ENCODE measurements at places on chromosomes 16 and 17.

DNA sequence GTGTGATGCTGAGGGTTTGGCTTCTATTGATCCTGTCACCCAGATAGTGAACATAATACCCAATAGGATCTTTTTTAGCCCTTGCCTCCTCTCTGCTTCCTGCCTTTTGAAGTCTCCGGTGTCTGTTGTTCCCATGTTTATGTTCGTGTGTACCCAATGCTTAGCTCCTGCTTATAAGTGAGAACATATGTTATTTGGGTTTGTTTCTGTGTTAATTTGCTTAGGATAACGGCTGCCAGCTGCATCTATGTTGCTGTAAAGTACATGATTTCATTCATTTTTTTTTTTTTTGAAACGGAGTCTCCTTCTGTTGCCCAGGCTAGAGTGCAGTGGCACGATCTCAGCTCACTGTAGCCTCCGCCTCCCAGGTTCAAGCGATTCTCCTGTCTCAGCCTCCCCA is 23.0 kb downstream of the DUS2 start:
- DNase-seq, result no peak

- DNase-seq, result no peak
Observed at GRCh38 chr17:12316021-12316420, 295.3 kb downstream of the MAP2K4 start.

- DNase-seq, result no peak
Observed at GRCh38 chr16:64083428-64084129, 1038.3 kb downstream of the CDH11 start.

DNA sequence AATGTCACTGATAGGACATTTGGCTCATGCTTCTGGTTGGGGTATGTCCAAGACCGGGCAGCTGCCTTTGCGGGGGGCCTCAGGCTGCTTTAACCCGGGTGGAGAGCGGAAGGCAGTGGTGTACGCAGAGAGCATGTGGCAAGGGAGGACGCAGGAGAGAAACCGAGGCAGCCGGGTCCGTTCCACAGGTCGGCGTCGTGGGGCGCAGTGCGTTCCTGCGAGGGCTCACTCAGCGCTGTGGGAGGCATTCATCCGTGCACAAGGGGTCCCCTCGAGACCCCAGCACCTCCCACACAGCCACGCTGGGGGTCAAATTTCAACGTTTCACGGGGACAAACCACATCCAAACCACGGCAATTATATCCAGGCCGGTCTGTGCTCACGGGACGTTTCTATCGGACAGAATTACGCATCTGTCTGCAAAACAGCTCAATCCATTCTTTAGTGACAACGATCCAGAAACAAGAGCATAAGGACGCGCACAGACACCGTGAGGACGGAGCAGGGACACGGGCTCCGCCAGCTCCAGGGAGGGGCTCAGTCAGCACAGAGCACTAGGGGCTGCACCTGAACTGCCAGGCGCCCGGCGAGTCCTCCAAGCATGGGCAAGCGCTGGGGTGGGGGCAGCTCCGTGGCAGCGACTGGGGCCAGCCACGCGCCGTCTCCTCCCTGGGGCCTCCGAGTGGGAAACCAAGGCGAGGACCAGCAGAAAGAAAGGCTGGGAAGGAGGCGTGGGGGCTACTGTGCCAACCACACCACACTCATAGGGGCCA is 108.4 kb upstream of the METRNL start:
- DNase-seq, result no peak

GRCh38 chr16:15983898-15984297 is 34.5 kb downstream of the ABCC1 start:
- DNase-seq, result no peak

DNA sequence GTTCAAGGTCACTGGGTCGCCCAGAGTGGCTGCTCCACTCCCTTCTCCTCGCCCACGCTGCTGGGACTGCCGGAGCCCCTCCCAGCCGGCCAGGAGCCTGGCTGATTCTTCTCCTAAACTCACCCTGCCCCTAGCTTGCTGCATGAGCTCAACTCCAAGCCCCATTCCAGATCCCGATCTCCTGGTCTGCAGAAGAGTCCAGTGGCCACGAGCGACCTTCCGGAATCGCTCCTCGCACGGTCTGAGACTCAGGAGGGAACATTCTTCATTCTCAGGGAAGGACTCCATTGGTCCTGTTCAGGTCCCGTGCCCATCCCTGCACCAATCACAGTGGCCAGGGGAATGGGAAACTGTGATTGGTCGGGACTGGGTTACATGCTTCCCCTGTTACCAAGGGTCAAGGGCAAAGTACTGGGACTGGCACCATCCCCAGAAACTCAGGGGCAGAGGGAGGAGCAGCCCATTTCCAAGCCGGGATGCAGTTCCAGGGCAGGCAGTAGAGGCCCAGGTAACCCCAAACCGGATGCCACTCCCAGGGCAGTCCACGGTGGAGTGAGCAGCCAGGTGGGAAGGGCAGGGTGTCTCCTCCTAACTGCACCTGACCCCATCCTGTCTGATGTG is 24.5 kb upstream of the CIBAR2 start:
- DNase-seq, result no peak

DNA sequence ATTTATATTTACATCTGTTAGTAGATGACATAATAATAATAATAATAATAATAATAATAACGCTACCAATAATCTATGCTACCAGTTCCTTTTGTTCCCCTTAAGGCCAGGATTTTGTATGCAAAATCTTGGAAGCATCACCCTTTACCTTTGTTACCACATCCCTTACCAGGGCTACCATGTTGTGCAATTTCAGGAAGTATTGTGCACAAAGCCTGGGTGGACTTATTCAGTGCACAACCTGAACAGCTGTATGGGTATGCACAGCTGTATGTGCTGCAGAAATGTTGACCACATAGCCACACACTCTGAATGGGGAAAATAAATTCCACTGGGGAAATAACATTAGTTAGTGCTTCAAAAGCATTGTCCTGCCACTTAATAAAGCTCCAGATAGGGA is 19.9 kb upstream of the CALB2 start:
- DNase-seq, result no peak

DNA sequence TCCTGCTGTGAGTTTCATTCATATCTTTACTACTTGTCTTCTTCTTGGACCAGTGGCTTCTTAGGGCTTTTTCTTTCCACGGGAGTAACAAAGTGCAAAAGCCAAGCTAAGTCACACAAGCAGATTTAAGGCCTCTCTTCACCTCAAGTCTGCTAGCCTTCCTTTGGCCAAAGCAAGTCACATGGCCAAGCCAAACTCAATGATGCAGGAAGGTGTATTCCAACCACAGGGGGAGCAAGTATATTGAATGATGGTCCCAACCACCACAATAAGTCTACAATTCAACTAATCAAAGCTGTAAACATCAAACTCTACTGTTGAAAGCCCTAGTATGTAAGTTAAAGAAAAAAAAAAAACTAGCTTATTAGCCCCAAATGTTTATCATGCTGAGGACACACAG is 44.5 kb upstream of the CDYL2 start:
- DNase-seq, result no peak

DNA sequence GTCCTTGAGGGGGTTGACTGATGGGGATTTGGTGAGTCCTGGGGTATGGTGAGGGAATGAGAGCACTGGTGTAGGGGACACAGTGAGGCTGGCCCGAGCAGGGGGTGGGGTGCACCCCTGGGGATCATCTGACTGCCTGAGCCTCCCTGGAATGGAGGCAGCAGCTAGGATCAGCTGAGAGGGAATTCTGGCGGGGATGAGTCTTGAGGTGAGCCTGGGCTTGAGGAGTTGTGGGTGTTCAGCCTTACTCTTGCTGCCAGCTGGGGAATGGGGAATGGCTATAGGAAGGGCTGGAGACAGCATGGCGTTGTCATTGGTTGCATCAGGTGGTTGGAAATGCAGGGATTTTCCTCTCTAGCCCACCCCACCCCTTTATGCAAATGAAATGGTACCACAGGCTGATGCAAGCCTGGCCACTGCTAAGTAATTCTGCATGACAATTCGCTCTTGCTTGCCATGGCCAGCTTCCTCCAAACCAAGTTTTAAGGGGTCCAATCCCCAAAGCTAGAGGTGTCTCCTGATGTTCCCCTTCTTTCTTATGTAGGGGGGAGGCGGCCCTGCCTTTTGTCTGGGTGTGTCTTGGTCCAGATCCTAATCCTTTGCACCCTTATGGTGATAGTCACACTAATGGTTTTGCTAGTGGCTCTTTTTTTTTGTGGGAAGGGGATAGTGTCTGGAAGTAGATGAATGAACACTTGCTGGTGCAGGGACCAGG is 7.5 kb downstream of the NFE2L1 start:
- peak; percentile 83 for DNase-seq

GRCh38 chr17:49357516-49357915 is 4.5 kb downstream of the ZNF652 start:
- no peak for DNase-seq

DNA sequence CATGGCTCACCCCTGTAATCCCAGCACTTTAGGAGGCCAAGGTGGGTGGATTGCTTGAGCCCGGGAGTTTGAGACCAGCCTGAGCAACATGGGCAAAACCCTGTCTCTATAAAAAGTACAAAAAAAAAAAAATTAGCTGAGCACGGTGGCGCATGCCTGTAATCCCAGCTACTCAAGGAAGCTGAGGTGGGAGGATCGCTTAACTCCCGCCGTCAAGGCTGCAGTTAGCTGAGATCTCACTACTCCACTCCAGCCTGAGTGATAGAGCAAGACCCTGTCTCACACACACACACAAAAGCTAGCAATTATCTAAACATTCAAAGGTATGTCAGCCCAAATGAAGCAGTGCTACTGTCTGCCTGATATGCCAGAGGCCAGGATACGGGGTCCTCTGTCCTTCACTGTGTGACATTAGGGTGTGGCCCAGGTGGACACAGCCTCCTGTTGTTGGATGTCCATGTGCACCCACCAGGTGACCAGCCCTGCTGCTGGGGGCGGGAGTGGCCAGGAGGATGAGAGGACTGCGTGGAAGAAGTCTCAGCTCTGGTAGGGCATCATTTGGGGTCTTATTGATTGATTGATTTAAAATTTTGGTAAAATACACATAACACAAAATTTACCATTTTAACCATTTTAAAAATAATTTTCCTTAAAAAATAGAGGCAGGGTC is 3.9 kb downstream of the NLRC3 start:
- DNase-seq, result no peak

DNA sequence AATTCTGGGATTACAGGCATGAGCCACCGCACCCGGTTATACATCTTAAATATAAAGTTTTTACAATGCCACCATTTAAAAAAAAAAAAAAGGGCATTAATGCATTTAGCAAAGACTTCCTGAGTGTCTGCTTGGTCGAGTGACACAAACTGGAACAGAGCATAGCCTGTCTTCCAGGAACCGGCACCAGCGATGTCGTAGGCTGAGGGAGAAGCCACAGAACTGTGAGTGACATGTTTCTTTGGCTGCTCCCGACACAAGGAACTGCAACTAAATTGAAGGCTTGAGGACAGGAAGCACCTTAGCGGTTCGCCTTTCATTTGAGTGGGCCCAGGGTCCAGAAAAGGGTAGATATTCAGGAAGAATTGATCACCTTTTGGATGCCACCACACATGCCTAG is 717.8 kb downstream of the MAF start:
- no peak for DNase-seq

DNA sequence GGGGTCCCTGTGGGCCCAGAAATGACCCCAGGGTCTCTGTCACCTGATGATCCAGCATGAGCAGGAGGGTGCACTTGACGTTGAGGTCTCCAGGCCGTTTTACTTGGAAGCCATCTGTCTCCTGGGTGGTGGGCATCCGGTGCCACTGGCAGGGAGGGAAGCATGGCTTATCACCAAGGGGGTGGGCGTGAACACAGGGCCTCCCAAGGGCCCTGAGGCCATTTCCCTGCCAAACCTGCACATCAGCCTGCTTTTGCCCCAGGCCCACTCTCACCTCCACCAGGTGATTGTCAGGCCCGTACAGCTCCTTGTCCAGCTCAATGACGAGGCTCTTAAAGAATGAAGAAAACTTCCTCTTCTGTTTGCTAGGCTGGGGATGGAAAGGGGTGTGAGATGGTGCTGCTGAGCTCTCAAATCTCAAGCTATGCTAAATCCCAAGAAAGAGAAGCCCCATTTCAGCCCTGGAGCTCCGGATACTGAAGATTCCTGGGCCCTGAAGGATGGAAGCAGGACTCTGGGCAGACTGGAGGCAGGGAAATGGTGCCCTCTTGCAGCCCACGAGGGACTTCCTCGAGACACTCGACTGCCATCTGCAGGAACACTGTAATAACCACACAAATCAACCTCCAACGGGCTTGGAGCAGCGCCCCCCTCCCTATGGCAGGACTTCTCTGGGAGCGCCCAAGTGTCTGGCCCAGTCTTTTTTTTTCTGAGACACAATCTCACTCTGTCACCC is 7.1 kb upstream of the FTSJ3 start:
- DNase-seq, result peak; percentile 87

GRCh38 chr16:82440336-82440735 is 186.4 kb upstream of the CDH13 start:
- no peak for DNase-seq

DNA sequence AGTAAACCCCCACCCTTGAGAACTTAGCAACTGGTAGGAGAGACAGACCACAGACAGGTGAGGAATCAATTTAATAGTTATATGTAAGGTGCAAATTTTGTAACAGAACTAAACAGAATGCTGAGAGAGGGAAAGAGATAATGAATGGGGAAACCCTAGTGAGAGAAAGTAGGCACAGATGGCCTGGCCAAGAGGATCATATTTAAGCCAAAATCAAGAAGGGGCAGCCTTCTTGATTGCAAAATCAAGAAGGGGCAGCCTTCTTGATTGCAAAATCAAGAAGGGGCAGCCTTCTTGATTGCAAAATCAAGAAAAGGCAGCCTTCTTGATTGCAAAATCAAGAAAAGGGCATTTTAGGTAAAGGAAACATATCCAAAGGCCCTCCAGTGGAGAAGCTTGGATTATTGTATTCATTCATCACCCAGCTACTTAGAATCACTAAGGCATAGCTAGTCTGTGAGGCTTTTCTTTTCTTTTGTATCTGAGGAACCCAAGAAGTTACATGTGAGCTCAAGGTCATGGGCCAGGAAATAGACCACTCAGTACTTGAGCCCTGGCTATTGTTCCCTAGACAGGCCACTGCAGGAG is 190.6 kb downstream of the CYLD start:
- no peak for DNase-seq

DNA sequence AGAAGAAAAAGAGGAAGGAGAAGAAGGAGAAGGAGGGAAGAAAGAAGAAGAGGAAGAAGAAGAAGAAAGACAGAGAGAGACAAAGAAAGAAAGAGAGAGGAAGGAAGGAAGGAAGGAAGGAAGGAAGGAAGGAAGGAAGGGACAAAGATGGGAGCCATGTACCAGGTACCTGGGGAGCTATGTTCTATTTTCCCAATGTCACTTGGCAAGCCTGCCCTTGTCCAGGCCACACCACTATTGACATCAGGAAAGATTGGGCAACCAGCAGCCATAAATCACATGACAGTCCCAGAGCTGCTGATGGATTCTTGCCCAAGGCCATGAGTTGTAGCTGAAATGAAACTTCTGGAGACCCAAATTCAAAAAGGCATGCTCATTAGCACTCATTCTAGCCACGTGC is 2.7 kb upstream of the CES1 start:
- no peak for DNase-seq

- no peak for DNase-seq
Observed at GRCh38 chr17:17151055-17151454, 55.1 kb downstream of the PLD6 start.

Data from OCI-LY7 (cell line).